ENCODE measurements at places on chromosomes 3 and 15. TPM values are rescaled to one million over a fixed set of nuclear protein-coding genes. Genes with fewer than 3 reads are reported as not detected.

Gene NGLY1
- total RNA-seq, result 38.1 TPM

Gene CEMIP
- total RNA-seq, result not detected

Gene FBXO40
- not detected for total RNA-seq

Gene IMPG2
- 0.11 TPM for total RNA-seq

- no peak overlapping the region for H3K27ac ChIP-seq
- no peak overlapping the region for H3K4me3 ChIP-seq
- H3K27me3 ChIP-seq, result no peaks in the 10 kb centered on the region
- no peaks in the 10 kb centered on the region for H3K4me1 ChIP-seq
- no peak for DNase-seq
Observed at GRCh38 chr3:127173516-127174166, 19.3 kb upstream of the PRR23E start.

DNA sequence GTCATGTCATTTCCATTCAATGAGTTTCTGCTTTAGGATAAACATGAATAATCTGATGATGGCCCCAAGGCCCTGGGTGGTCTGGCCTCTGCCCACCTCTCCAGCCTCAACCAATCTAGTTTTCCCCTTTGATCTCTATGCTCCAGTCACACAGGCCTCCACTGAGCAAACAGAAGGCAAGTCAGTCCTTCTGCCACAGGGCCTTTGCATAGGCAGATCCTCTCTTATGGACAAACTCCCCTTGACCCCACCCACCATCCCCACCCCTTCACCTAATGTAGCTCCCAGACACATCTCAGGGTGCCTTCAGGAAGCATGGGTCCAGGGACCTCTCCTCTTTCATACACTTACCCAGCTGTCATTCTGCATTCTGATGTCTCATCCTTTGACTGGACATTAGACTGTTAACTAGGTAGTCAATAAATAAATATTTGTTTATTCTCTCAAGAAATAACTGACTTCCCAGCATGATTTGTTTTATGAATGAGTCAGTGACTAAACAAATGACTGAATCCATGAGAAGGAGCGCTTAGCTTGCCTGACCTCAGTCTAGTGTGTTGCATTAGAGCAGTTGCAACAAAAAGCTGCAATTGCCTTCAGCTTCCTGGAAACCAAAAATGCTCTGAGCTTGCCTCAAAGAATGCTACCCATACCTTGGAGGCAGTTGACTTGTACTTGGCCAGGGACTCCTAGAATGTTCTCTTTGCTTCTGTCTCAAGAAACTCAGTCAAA is 386.6 kb upstream of the WNT5A start:
- no peak overlapping the region for H3K27ac ChIP-seq
- H3K36me3 ChIP-seq, result no peaks in the 10 kb centered on the region
- no peaks in the 10 kb centered on the region for H3K4me1 ChIP-seq
- no peaks in the 10 kb centered on the region for H3K27me3 ChIP-seq

- H3K27ac ChIP-seq, result no peak overlapping the region
- no peaks in the 10 kb centered on the region for H3K4me1 ChIP-seq
- H3K4me3 ChIP-seq, result no peak overlapping the region
- DNase-seq, result no peak
- no peaks in the 10 kb centered on the region for H3K27me3 ChIP-seq
Observed at GRCh38 chr3:111369958-111370357, 172.0 kb upstream of the CD96 start.

GRCh38 chr3:24496529-24497482 is 2.2 kb upstream of the THRB start:
- no peak for DNase-seq
- H3K27me3 ChIP-seq, result no peaks in the 10 kb centered on the region
- peak overlapping the region; percentile 57 for H3K27ac ChIP-seq
- no peaks in the 10 kb centered on the region for H3K4me1 ChIP-seq
- no peak overlapping the region for H3K4me3 ChIP-seq

DNA sequence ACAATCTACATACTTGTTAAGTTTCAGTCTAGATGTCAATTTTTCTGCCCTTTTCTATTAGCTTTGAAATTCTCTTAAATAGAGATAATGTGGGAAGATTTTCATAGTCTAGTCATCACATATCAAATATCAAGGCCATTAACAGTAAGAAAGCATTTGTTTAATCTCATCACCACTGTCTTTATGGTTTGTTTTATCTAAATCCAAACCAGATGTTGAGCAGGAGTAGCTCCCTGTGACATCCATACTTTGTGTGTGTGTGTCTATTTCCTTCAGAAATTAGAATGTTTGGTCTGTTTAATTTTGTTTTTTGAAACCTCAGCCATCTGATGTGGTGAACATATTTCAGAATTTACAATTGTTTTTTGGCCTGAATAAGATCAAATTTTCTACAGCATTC is 23.1 kb upstream of the GOLGA8B start:
- peaks cover 3% of the 10 kb centered on the region for H3K27me3 ChIP-seq
- H3K4me1 ChIP-seq, result peaks cover 4% of the 10 kb centered on the region
- no peaks in the 10 kb centered on the region for H3K36me3 ChIP-seq
- no peak overlapping the region for H3K4me3 ChIP-seq

DNA sequence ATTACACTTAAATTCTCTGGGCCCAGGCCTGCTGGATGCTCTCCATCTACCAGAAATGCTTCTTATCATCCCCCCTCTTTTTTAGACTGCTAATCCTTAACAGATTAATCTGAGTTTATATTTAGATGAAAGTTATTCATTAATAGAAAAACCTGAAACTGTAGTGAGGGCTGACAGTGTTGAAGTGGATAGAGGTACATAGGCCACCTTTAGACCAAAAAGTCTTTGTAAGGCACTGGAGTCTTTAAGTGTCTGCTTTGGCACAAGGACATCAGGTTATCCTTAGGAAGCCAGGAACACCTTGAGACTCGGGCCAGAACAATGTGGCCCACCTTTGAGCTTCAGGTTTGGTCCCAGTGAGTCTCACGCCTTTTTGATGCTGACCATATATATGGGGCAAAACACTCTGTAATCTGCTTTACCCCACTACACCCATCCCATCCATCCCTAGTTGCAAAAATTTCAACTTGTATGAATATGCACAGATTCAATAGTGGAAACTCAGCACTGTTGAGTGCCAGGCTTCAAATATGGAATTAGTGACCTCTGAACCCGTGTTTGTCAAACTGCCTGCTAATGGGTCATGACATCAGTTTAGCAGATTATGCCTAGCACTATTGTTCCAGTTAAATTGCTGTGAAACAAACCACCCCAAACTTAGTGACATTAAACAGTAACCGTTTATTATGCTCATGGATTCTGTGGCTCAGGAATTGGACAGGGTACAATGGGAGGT is 44.0 kb downstream of the PDE8A start:
- H3K36me3 ChIP-seq, result no peaks in the 10 kb centered on the region
- no peak for DNase-seq
- H3K4me1 ChIP-seq, result peaks cover 34% of the 10 kb centered on the region
- H3K27me3 ChIP-seq, result no peaks in the 10 kb centered on the region
- H3K4me3 ChIP-seq, result no peak overlapping the region

- no peak for DNase-seq
- H3K36me3 ChIP-seq, result no peaks in the 10 kb centered on the region
Observed at GRCh38 chr15:47184908-47185801, 532.1 kb upstream of the SEMA6D start.

DNA sequence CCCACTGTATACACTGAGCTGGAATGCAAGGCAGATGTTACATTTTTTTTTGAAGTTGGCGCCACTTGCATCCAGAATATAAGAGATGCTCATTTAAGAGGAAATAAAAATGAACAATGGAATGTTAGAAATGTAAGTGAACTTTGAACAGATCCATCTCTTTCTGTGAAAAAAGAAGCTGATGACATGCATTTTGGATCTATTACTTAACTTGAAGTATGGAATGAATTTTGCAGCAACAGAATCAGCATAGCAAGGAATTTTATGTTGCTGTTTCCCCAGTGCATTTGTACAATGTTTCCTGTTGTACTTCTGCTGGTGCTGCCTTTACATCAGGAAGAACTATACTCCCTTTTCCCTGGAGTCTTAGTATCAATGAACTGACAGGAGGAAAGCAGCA is 178.2 kb downstream of the LSAMP start:
- no peak for DNase-seq
- H3K27me3 ChIP-seq, result no peaks in the 10 kb centered on the region
- H3K36me3 ChIP-seq, result no peaks in the 10 kb centered on the region
- no peak overlapping the region for H3K4me3 ChIP-seq

Data from CD8-positive, alpha-beta memory T cell (primary cell).